Neural crest cell (in vitro differentiated cells): ENCODE measurements at places on chromosomes 3 and 15. TPM values are rescaled to one million over a fixed set of nuclear protein-coding genes. Genes with fewer than 3 reads are reported as not detected.
A peak's percentile ranks its signal among the peaks of the same experiment; 100 is the strongest.

- no peak for DNase-seq
Observed at GRCh38 chr3:57446318-57446841, 97.8 kb downstream of the DNAH12 start.

GRCh38 chr3:142863930-142864920 lies 24.7 kb downstream of the PCOLCE2 start:
- no peak for DNase-seq

ECE2 gene
- total RNA-seq, result not detected in 2 replicates

ALG1L2 gene
- total RNA-seq, result 1.4 and 1.6 TPM in 2 replicates

GRCh38 chr15:88202231-88202630 lies 54.3 kb downstream of the NTRK3 start:
- DNase-seq, result no peak

DNA sequence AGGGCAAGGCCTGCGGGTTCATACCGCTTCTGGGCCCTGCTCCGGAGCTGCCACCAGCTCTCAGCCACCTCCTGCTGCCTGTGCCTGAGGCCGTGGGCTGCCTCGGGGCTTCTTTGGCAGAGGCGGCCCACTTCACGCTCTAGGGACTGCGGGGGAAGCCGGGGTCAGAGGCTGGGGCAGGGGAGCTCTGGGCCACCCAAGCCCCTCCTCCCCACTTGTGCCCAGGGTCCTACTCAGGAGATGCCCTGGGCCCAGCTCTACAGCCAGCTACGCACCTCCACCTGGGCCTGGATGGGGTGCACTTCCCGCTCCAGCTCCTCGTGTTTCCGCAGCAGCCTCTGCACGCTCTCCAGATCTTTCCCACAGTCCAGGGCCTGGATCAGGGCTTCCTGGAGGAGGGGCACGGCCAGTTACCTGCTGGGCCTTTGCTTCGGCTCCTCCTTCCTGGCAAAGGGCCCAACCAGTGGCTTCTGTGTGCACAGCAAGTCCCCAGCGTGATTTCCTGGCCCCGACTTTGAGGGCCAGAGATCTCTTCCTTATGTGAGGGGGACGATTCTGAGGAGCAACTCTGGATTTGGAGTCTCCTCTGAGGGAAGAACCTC lies 24.0 kb downstream of the PLA2G4B start:
- DNase-seq, result no peak

- no peak for DNase-seq
Observed at GRCh38 chr3:102223132-102223531, 211.7 kb upstream of the ZPLD1 start.

- no peak for DNase-seq
Observed at GRCh38 chr3:72115307-72115706, 330.4 kb upstream of the PROK2 start.

GRCh38 chr3:124776856-124777255 lies 46.6 kb downstream of the UMPS start:
- DNase-seq, result no peak

AP3B2 gene
- 17.4 and 20.0 TPM in 2 replicates for total RNA-seq

SLC24A5 gene
- total RNA-seq, result 0.16 TPM in 1 of 2 replicates, not detected in the other

NR2E3 gene
- total RNA-seq, result not detected in 2 replicates

TP63 gene
- total RNA-seq, result 0.21 TPM in 1 of 2 replicates, not detected in the other

TMEM212 gene
- total RNA-seq, result not detected in 2 replicates

DNA sequence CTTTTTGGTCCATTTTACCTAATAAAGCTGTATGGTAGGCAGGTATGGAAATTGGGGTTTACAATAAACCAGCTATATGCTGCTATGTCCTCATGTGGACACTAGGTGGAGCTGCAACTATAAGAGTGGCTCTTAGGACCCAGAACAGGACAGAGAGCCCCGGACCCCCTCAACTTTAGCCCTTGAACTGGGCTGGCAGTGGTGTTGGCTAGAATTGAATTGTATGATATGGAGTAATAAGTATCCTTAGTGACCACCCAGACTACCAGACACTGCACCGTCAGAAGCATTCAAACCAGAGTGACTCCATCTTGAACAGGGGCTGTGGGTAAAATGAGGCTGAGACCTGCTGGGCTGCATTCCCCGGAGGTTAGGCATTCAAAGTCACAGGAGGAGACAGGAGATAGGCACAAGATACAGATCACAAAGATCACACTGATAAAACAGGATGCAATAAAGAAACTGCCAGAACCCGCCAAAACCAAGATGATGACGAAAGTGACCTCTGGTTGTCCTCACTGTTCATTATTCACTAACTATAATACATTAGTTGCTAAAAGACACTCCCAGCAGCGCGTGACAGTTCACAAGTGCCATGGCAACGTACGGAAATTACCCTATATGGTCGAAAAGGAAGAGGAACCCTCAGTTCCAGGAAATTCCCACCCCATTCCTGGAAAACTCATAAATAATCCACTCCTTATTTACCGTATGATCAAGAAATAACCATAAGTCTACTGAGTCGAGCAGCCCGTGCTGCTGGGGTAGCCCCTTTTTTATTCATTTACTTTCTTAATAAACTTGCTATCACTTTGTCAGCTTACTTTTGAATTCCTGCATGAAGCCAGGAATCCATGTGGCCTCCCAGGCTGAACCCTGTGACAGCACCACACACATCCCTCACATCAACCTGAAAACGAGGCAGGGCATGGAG lies 68.7 kb upstream of the BLM start:
- DNase-seq, result peak; percentile 51

GRCh38 chr15:74270854-74271520 lies 34.9 kb downstream of the CCDC33 start:
- DNase-seq, result no peak

DNA sequence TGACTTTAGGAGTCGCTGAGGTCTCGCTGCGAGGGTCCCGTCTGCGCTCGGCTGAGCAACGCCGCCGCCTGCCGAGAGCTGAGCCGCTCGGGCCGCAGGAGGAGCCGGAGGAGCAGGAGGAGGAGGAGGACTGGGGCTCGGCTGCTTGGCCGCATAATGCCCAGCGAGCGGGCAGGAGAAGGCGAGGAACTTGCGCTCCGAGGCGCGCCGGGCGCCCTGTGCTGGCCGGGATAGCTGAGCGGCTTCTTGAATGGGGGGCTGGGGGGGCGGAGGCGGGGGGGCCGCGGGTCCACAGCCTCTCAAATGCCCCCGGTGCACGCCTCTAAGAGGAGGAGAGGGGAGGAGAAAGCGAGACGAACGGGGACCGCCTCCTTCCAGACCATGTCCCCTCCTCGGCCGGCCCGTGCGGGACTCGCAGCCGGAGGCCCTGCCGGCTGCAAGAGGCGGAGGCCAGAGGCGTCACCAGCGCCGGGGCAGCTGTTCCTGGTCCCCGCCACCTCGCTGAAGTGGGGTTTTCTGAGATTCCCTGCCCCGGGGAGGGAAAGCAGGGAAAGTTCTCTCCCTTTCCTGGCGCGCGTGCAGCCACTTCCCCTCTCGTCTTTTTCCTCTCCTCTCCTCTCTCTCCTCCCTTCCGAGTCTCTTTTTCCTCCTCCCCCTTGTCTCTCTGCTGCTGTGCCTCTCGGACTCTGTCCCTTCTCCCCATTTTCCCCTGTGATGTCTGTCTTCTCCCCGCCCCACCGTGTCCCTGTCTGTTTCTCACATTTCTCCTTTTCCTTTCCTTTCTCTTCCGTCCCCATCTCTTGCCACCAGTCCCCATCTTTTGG lies at the start of gene ADAMTS9:
TSS of gene ADAMTS9 (minus strand) at position 220 of the 824 bp plus-strand sequence. CDS start 343 bp downstream, outside the sequence.
- peak; percentile 65 for DNase-seq

RBPMS2 gene
- total RNA-seq, result 40.3 and 40.5 TPM in 2 replicates

DNA sequence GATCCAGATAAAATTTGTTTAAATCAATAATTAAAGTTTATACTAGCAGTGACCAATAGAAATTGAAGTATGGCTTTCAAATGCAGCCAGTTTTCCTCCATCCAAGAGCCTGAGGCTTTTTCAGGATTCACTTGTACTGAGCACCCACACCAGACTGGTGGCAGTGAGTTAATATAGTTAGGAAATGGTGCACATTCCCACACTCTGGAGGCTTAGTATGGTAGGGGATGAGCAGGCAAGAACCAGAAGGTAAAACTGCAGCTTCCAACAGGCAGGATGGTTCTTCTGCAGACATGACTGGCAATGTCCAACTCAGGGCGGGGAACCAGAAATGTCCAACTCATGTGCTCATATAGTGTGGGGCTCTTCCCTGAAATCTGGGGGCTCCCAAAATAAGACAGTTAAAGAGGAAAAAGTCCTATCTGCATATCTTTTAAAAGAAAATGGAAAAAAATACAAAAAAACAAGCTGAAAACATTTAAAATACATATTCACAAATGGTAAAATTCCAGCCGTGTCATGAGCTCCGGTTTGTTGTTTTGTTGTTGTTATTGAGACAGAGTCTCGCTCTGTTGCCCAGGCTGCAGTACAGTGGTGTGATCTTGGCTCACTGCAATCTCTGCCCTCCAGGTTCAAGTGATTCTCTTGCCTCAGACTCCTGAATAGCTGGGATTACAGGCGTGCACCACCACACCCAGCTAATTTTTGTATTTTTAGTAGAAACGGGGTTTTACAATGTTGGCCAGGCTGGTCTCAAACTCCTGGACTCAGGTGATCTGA lies 18.4 kb upstream of the ZNF445 start:
- DNase-seq, result no peak

DNA sequence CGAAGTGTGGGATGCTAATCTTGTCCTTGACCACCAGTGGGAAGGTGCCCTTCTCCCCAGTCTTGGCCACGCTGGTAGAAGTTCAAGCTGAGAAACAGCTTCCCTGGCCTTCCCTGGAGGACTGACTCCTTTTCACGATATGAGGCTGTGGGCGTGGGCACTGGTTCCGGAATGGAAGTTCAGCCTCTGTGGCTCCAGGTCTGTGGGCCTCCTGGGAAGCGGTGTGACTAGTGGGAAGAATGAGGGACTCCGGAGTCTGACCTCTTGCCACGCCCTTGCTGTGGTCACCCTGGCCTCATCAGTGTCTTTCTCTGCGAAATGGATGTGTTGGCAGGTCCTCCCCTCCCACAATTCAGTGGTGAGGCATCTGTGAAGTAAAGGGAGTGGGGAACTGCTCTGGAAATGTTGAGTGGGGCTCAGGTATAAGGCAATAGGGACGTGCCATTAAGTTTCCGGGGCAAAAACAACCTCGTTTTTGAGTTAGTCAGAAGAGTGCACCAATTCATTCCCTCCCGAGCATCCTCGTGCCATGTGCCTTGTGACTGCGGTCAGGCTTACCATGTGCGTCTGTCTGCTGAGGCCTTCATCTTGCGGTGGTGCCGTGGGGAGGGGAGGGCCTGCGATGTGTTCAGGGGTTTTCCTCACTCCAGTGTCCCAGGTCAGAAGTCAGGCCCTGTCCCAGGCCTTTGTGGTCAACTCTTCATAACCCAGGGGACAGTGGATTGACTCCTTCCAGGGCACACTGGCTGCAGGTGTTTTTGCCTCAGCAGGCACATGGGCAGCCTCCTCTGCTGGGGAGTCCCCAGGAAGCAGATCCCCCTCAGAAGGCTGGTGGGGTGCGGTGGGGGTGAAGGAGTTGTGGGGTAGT lies 11.8 kb upstream of the SEC13 start:
- DNase-seq, result no peak

DNA sequence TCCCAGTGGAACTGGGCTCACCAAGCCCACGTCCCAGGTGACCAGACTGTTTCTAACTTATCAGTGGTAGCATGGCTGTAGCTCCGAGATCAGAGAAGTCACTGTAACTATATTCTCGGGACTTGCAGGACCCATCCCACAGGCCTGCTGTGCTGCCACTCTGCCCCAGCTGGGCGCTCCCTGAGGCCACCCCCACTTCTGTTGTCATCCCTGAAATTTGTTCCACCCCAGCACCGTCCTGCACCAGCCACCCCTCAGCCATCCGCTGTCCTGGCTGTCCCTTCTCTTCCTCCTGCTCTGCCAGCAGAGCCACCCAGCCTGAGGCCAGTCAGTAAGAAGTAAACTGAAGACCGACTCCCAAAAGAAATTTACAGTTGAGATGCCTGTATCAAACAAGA lies 33.0 kb upstream of the VILL start:
- no peak for DNase-seq

GRCh38 chr3:56787784-56788256 lies 13.9 kb downstream of the ARHGEF3 start:
- no peak for DNase-seq

DNA sequence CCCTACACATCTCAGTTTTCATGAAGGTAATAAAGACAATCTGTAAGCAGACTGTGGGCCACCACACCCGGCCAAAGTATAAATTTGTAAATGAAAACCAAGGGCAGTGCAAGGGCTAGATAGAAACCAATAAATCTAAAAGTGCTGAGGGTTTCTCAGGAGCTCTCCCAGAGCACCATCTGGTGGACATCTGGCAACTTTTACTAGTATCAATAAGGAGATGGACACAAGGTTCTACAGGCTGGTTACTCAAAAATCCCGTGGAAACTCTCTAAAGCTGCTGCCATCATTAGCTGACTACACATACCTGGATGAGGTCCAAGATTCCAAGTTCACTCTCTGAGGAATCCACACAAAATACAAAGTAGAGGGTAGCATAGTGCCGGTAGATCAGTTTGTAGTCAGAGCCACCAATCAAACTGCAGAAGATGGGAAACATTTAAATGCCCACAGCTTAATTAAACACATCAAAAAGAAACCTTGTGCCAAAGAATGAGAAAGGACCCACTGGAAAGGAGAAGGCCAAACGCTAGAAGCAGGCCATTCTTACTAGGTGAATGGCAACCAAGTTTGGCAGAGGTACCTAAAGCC lies 5.5 kb downstream of the AP3S2 start:
- no peak for DNase-seq

GRCh38 chr3:48970586-48970985 lies 19.5 kb upstream of the P4HTM start:
- DNase-seq, result no peak

DNA sequence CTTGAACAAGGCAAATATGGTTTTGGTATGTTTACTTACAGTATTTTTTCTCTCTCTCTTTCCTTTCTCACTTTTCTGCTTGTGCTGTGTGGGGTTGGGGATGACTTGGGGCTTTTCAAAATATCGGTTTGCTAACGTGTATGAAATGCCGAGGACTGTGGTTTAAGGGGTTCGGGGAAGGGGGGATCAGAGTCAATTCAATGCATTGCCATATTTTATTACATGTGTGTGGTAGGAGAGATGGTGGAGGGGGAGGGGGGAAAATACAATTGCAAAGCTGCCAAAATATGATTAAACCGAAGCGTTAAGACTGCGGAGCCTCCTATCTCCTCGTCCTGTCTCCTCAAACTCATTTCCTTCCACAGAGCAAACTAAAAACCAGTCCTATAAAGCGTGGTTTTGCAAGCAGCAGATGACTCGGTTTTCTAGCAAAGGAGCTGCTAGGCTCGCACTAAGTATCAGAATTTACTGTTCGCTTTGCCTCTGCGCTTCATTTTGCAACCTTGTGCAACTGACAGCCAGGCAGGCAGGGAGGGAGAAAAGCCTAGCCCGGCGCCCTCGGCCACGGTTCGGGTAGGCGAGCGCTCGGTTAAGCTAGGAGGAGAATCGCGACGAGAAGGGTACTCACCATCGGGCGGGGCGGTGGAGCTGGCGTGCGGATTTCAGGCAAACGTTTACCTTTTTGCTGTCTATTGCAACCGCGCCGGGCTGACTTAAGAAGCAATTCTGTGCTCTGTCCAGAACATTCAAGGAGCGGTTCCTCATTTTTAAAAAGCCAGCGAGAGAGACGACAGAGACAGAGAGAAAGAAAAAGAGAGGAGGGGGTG lies 4.0 kb upstream of the NR2F2 start:
- DNase-seq, result no peak

- DNase-seq, result no peak
Observed at GRCh38 chr3:178520451-178520850, 15.8 kb upstream of the KCNMB2 start.

CLDN18 gene
- not detected in 2 replicates for total RNA-seq

- no peak for DNase-seq
Observed at GRCh38 chr15:84604826-84605553, 4.2 kb downstream of the ZSCAN2 start.
